ENCODE measurements at places on chromosomes 2 and 18.

DNA sequence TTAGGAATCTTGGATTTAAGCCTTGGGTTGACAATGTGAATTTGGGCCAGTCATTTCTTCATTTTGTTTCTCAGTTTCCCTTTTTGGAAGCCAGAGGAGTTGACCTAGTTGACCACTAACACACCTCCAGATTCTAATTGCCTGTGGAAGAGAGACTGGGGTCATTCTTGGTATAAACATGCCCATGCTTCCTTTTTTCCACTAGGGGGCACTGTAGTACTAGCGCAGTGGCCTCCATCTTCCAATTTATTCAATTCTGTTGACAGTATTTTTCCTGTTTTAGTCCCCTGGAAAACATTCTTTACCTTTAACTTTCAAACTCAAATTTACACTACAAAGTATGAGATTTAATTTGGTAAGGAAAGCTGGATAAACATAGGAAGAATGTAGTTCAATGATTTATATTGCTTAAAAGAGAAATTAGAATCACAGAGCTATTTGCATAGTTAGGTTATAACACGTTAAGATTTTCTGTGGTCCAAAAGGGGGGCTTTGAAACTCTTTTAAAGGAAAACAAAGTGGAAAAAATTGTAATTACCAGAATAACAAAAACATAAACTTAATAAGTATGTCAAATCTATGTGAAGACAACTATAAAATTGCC, 57.5 kb upstream of the AGPS start:
- DNase-seq: peak; percentile 66

DNA sequence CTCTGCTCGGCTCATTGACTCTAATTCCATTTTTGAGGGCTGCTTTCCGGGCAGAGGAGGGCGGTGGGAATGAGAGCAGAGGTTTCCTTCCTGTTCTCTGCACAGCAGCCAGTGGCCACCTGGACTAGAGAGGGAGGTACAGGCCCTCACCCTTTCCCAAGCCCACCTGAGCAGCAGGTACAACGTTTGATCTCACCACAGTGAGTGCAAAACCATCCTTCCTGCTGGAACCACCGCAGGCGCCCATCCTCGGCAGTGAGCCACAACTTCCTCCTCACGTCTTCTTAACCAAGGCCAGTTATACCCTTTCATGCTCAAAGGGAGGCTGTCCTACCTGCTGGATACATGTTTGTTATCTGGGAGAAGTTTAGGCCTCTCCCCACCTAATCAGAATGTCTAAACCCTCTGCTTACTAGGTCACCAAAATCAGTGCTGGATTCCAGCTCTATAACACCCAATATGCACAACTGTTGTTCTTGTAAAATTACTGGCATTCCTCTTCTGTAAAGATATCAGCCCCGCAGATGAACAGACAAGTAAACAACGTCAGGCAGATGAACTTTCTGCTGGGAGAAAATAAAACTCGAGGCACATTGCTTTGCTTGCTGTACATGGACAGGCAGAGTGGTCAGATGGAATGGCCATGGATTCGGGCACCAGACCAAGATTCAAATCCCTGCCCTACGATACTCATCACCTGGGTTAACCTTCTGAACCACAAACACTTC, 191.4 kb downstream of the SH3RF3 start:
- DNase-seq: no peak

- DNase-seq: peak; percentile 86
These were observed 954 bp upstream of the CTDSP1 start for GRCh38 chr2:218398437-218399390.

- peak; percentile 7 for DNase-seq
These were observed 18.6 kb downstream of the THADA start for GRCh38 chr2:43576981-43577892.

Measured in hematopoietic multipotent progenitor cell (in vitro differentiated cells).